ENCODE measurements at places on chromosomes 12 and 14.

DNA sequence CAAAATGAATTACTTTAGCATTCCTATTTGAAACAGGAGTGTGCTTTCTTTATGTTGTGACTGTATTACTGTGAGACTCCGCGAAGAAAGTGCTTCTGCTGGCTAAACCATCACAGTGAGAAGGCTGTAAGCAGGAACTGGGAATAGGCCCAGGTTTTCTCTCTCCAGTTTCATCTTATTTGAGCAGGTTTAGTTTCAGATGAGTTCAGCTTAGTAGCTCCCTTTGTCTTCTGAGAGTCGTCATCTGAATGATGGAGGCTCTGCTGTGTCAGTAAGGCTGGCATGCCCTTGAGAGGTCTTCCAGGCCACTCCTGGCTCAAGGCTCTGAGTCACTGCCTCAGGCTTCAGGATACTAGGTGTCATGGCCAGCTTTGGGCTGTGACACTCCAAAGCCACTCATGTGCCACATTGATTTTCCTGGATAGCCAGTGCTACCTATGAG lies 205.6 kb upstream of the RGS6 start:
- peak; percentile 58 for DNase-seq

- no peak for DNase-seq
These were observed 167.7 kb downstream of the DYRK2 start for GRCh38 chr12:67816269-67816668.

DNA sequence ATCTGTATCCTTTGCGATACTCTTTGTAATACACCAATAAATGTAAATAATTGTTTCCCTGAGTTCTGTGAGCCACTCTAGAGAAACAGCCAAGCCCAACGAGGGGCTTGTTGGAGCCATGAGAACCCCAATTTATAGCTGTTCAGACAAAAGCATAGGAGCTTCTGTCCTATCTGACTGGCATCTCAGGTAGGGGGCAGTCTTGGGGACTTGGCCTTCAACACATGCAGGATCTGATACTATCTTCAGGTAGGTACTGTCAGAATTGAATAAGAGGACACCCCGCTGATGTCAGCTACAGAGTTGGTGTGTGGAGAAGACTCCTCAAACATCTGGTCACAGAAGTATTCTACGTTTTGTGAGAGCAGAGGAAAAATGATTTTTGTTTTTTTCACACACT lies 25.3 kb downstream of the TXNDC16 start:
- DNase-seq, result no peak

DNA sequence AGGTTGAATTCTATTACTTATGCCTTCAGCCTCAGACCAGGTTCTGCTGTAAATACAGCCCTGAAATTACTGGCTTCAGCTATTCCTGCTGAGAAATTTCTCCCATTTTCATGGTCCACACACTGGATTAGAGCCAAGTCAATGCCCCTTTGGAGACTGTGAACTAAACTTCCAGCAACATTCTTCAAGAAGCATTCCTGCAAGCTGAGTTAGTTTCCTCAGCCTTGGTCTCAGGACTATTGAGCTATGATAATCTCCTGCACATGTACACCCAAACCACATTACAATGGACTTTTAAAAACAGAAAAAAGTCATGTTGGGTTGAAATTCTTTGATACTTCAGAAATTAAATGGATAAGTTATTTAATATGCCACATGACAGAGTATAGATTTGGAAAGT lies 58.0 kb upstream of the AVPR1A start:
- no peak for DNase-seq

- no peak for DNase-seq
These were observed 248.0 kb downstream of the PDZRN4 start for GRCh38 chr12:41436076-41436475.

GRCh38 chr14:101781240-101782061 lies 19.9 kb downstream of the PPP2R5C start:
- no peak for DNase-seq

DNA sequence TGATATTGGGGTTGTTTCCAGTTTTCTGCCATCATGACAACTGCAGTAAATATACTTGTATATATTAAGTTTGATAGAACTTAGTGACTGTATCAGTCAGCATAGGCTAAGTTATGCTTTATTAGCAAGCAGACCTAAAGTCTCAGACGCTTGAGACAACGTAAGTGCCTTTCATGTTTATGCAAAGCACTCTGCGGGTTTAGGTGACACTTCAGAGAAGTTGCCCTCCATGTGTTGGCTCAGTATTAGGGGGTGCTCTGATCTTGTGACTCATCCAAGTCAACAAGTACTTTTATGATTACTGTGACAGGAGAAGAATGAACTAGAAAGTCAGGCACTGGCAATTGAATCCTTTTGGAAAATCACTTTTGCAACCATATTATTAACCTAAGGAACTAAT lies 13.3 kb upstream of the OTOGL start:
- no peak for DNase-seq

GRCh38 chr14:94483729-94484275 lies 7.8 kb upstream of the SERPINA9 start:
- no peak for DNase-seq

GRCh38 chr14:106003351-106003750 lies 477.0 kb downstream of the TMEM121 start:
- no peak for DNase-seq

DNA sequence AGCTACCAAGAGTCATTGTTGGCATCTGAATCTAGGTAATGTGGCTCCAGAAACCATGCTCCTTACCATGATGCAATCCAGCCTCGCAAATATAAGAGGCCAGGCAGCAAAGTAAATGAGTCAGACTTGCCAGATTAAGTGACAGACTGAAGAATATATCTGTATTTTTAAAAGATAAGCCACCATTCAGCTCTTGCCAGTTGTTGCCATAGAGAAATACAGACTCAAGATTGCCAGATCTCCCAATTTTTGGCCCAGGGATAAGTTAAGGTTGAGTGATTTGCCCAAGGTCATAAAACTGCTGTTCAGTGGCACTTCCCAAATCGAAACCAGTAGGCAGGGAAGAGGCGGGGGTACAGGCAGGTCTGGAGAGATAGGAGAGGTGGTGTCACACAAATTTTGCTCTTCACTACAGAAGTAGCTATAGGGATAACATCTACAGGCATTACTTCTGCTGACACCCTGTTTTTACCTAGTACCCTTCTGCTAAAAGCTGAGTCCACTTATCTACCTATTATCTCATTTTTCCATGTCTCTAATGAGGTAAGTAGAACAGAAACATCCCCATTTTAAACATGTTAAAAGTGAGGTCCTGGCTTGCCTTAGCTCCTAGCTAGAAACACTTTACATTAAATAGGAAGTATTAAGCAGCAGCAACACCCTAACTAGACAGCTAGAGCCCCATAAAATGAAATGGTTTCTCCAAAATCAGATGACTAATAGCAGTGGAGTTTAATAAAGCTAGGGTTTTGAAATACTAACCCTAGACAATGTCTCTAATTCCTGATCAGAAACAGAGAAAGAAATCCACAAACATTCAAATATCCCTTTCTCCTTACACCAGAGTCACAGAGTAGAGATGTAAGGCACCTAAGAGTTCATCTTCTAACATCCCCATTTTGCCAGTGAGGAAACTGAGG lies 19.5 kb downstream of the DCAF5 start:
- no peak for DNase-seq

DNA sequence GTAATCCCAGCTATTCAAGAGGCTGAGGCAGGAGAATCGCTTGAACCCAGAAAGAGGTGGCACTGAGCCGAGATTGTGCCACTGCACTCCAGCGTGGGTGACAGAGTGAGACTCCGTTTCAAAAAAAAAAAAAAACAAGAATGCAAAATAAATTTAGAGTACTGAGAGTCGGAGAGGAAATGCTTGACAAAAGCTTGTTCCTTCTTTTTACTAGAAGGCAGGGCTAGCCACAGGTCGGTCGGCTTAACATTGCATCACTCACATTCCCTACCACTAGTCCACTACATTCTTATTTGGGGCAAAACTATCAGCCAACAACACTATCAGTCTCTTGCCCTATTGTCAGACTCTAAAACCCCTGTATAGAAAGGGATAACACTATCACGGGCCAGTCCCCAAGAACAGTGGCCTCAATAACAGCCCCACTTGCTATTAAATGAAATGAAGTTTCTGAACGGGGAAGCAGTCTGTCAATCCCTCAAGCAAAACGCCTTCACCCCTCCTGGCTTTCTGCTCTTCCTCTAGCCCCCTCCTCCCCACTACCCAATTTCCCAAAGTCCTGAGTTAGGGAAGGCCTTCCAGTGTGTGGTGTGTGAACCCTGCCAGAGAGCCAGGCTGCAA lies 1.0 kb downstream of the RNF41 start:
- DNase-seq, result no peak

- DNase-seq, result no peak
These were observed 486.2 kb downstream of the MED13L start for GRCh38 chr12:115791331-115791730.

DNA sequence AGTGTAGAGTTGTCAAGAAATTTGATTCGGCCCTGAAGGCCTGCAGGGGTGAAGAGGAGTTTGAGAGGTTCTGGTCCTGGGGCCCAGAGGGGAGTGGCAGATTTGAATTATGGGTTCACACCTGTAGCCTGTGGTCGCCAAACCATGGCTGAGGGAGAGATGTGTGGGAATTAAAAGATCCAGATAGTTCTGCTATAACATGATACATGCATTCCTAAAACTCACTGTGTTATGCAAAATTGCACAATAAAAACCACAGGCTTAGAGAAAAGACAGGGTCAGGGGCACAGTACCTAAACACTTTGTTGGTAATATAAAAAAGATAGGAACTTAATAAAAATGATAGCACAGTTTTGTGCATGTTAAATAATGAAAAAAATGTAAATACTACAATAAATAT lies 106.2 kb downstream of the TMEM30B start:
- DNase-seq, result no peak

GRCh38 chr14:66944872-66945271 lies 244.4 kb upstream of the GARIN2 start:
- DNase-seq, result no peak

DNA sequence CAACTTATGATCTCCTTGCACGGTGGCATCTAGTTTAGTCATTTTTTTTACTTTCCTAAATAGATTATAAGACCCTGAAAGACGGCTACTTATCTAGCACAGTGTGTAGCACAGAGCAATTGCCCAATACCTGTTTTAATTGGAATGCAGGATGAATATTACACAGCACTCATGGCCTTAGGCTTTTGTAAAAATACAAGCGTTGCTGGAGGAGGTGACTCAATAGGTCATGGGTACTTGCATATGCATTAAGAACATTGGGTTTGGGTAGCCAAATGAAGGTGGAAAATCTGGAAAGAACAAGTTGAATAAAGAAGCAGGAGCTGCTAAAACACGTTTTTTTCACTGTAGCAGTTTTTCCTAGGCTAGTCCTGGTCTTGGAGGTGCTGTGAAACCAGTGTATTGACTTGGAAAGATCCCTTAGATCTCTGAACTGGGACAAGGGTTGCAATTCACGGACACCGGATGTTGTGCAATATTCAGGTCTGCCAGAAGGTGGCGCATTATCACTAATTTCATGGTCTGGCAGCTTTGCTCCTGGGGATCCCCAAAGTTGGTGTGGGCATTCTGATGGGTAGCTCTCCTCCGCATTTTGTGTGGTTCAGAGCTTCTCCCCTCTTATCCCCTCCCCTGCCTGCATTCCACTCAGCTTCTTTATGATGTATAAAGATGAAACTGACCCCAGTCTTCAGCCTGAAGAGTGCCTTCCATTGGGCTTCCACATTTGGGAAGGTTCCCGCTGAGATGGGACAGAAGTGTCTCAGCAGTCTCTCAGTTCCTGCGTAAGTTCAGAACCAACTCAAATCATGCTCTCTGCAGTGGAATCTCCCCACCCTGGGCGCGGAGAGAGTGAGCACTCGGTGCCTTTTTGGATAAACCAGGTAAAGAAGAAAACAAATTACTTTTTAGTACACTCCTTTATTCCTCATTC lies 278.3 kb downstream of the NRXN3 start:
- no peak for DNase-seq

DNA sequence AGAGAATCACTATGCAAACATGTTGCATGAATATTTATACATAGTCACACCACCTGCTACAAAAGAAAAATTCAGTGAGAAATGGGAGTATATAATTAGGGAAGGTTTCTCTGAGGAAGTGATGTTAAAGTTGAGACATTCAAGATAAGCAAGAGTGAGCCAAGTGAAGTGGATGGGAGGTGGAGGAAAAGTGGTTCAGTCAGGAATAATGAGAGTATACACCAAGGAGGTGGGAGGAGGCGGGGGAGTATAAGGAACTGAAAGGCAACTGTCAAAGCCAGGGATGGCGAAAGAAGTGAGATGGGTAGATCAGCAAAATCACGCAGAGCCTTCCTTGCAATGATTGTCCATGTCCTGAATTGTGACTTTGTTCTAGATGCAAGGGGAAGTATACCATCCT lies 33.7 kb downstream of the PRKD1 start:
- DNase-seq, result no peak

- no peak for DNase-seq
These were observed 25.5 kb downstream of the SLC25A3 start for GRCh38 chr12:98618952-98619351.

GRCh38 chr12:84186433-84186832 lies 726.2 kb downstream of the SLC6A15 start:
- no peak for DNase-seq

DNA sequence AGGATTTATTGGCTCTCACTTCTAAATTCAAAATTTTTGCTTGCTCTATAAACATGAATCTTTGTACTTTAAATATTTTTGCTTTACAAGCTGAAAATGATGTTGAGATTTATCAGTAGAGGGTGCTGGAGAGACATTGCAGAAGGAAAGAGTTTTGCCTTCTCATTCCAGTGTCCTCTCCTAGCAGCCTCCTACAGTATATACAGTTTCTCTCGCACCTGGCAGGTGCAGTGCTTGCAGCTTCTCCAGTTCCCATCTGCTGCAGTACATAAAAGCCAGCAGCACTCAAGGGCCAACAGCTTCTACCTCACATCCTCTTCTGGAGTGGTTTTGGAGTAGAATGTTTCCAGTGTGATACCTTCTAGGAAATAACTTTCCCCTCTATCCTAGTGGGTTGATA lies 601.8 kb upstream of the ATXN7L3B start:
- no peak for DNase-seq

- DNase-seq, result no peak
These were observed 93.1 kb downstream of the SLC5A8 start for GRCh38 chr12:101116911-101117310.

DNA sequence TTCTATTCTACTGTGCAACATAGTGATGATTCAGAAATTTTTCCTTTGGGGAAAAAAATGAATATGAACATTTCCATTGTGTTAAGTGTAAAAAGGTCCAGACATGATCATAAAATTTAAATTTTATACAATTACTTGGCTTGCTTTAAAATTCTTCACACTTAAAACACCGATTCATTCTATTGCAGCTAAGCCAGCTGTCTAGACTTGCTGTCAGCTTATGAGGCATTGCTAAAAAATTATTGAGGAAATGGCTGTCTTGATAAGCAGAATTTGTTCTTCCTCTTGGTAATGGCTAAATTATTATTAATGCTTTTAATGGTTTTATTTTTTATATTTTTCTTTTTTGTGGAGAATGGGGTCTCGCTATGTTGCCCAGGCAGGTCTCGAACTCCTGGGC lies 1.8 kb downstream of the LYSET start:
- no peak for DNase-seq

Data from left hindlimb (tissue), 1 donor.